Peyer's patch (tissue), 4 donors: ENCODE measurements at places on chromosomes 1 and 21. TPM values are rescaled to one million over a fixed set of nuclear protein-coding genes. Genes with fewer than 3 reads are reported as not detected.

DNA sequence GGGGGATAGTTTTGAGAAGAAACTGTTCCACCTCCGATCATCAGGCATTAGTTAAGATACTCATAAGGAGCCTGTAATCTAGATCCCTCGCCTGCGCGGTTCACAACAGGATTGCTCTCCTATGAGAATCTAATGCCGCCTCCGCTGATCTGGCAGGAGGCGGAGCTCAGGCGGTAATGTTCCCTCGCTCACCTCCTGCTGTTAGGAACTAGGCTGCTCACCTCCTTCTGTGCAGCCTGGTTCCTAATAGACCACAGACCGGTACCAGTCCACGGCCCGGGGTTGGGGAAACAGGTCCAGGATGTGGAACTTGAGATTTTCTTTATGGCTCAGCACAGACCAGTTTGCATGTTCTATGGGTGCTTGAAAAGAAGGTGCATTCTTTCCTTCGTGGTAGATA lies 27.2 kb upstream of the FAM3B start:
- no peak for DNase-seq

DNA sequence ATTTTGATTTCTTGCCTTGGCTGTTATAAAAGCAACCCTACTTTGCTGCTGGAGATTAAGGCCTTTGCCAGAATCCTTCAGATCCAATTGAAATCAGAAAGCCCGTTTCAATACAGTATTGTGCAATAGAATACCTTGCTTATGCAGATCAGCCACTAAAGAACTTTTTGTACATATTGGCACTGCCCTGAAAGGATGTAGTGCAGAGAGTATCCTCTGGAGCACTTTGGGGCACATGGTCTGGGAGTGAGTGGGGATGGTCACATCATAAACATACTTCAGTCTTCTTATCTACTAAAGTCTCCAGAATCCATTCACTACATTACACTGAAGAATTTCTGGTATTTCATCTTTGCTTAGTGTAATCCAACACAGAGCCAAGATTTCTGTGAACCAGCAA lies 189.0 kb downstream of the CENPF start:
- no peak for DNase-seq

- DNase-seq = no peak
These were observed 466.3 kb downstream of the LMO4 start for GRCh38 chr1:87794788-87795614.

The GBP7 gene
- total RNA-seq = not detected

The NDC1 gene
- total RNA-seq = 4.2 TPM

DNA sequence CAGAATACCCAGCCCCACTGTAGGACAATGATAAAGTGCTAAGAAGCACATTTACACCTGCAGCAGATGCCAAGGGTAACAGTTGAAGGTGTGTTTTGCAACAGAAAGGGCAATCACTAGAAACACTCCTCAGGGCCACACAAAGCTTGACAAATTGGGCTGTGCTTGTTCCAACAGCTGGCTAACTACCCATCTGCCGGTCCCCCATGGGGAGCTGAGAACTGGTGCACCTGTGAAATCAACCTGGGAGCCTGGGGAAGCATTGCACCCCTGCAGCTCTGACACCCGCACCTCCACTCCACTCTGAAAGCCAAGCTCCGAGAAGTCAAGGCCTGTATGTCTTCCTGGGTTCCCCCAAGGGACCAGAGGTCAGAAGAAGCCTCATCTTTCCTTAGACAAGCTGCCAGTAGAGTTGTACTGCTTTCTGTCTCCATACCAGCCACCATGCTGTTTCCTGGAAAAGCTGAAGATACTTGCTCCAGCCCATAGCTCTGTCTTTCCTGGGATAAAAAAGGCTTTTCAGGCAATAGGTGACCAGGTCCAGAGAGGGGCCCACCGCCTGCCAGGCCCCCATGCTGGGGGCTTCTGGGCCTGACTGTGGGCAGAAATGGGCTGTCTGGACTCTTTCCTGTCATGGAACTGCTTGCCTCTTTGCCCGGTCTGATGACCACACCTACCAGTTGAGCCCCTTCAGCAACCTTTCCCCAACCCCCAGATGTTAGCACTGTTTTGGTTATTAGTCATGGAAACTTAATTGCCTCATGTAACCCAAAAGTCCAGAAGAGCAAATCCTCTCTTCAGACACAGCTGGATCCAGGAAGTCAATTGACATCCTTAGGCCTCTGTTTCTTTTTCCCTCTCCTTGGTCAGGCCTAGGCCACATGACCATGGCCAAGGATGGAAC lies 93.6 kb downstream of the KIF14 start:
- DNase-seq = no peak

DNA sequence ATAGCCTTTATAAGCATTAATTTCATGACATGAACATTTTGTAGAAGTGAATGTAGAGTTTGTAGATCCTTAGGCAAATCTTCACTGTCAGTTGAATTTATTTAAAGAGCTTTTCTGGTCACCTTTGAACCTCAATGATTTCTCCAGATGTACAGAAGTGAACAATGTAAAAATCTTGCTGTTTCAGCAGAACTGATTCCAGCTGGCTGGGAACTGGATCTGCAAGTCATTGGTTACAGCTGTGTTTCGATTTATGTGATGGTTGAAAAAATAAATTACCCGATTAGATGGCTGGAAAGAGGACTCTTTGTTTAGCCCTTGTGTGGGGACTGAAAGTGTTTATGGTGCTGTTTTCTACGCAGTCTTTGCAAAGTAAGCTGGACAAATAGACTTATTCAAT lies 849.8 kb downstream of the USP25 start:
- DNase-seq = no peak

DNA sequence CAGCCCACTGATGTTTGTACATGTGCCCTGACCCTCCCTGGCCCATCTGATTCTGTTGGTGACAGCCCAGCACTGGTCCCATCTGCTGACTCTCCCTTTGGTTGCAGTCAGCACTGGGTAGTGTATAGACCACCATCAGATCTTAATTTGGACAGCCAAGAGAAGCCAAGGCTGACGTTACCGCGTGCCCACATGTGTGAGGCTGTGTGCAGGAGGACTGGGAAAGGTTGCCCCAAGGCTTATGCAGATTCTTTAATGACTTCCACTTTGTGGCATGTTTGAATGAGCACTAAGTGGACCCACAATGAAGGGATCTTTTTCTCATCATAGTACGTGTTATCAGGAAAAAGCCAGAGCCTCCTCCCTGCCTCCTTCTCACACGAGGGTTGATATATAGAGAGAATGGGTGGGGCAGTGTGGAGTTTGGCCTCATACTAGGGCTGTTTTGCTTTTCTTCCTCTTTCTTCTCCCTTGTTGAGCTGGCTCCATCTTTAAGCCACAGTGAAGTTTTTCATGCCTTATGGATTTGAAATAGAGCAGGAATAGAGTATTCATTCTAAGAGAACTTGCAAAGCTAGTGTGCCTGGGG lies 93.5 kb downstream of the NAV1 start:
- no peak for DNase-seq

- no peak for DNase-seq
These were observed 35.5 kb upstream of the ASPM start for GRCh38 chr1:197181982-197182381.

The GRHL3 gene
- 1.1 TPM for total RNA-seq

DNA sequence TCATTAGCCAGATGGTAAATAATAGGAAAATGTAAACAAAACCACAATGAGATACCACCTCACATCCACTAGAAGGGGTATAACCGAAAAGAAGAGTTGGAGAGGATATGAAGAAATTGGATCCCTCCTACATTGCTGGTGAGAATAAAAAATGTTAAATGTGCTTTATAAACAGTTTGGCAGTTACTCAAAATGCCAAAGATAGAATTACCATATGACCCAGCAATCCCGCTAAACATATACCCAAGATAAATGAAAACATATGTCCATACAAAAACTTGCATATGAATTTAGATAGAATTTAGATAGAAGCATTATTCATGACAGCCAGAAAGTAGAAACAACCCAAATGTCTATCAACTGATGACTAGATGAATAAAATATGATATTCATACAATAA lies 4.4 kb upstream of the FMO2 start:
- no peak for DNase-seq

DNA sequence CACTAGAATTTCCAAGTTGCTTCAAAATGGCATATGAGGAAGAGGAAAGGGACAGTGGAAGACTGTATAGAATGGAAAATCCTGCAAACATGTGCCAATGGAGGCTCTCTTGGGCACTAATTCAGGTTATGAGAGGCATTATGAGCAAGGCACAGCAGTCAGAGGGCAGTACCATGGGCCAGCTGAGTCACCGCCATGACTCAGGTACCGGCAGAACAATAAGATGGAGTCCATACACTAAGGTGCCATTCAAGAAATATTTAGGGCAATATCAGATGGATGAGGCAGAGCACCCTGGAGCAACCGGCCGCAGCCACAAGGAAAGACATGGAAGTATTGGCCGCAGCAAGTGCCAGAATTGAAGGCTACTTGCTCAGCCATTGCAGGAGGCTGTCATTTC lies 25.6 kb upstream of the VAV3 start:
- no peak for DNase-seq

DNA sequence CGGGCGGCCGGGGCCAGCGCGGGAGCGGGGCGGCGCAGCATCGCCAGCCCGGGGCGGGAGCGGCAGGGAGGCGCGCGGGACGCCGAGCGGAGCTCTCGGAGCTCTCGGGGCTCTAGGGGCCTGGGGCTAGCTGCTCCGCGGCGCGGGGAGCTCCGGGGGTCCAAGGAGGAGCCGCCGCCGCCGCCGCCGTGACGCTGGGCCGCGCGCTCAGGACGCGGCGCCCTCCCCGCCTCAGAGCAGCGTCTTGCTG lies 147 bp downstream of the CLSTN1 start:
- DNase-seq = no peak

- no peak for DNase-seq
These were observed 121.2 kb downstream of the PTPN14 start for GRCh38 chr1:214429951-214430770.

- DNase-seq = no peak
These were observed 16.9 kb upstream of the RAB3B start for GRCh38 chr1:52007215-52008002.

The ANKRD34A gene
- total RNA-seq = 3.7 TPM

- peak; percentile 88 for DNase-seq
These were observed 490 bp downstream of the SERINC2 start for GRCh38 chr1:31413405-31414001.

DNA sequence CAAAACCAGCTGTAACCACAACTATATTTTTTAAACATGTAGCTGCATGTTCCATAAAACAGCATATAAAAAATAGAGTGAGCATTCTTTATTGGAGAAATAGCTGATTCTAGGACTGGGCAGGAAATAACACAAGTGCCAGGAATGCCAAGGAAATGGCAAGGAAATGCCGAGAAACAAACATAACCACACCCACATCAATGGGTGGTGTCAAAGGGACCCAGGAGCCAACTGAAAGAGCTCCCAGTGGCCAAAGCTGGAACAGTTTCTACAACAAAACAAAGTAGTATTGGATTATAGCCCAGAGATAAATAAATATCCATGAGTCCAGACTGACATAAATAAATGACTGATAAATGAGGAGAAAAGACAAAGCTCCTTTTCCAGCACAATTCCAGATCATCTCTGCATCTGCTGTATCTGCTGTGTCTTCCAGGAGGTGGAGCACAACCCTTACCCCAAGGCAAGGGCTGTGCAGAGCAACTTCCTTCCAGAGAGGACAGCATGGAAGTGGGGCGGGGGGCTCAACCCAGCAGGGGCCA lies 28.1 kb downstream of the ADARB1 start:
- no peak for DNase-seq

DNA sequence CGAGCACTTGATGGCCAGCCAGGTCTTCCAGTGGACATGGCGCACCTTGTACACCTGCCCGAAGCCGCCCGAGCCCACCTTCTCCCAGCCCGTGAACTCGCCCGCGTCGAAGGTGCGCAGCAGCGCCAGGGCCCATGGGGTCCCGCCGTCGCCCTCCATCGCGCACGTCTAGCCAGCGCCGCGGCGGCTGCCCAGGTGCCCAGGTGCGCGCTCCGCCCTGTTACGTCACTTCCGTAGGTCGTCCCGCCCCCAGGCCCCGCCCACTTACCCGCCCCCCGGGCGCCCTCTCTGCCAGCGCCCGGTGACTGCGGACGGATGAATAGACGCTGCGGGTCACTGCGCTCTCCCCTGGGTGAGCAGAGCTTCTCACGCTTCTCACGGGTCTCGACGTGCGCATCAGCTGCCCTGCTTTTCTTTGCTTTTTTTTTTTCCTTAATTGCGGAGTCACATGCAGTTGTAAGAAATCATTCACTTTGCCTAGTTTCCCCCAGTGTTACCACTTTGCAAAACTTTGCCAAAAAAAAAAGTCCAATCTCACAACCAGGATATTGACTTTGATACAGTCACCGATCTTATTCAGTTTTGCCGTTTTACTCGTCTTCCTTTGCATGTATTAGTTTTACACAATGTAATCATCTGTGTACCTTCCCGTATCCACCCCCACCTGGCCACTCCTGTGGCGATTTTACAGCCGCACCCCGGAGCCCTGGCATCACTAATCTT lies at the start of gene RIPK4:
Gene RIPK4, minus strand, starts transcription at position 170 of the 723 bp plus-strand sequence. Its CDS starts 11 bp downstream, at position 159.
- DNase-seq = no peak

DNA sequence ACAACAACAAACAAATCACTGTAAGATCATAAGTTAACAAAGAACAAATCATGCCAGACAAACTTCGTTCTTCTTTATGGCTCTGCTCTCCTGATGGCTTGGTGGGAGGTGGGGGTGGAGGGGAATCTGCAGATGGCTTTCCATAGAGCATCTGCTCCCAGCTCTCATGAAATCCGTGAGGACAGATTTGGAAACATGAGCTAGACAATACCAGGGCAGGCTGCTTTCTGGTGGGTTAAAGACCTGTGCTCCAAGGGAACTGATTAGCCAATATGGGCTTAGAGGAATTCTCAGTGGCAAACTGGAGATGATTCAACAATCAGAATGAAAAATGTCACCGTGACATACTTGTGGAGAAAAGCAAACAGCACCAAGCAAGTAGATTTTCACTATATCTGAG lies 69.4 kb upstream of the TLR5 start:
- no peak for DNase-seq

The SPRR2E gene
- total RNA-seq = not detected

The SH2D2A gene
- total RNA-seq = 6.5 TPM

- no peak for DNase-seq
These were observed 12.4 kb downstream of the SELL start for GRCh38 chr1:169698976-169699375.
